ENCODE measurements at places on chromosomes 2 and 18. TPM values are rescaled to one million over a fixed set of nuclear protein-coding genes. Genes with fewer than 3 reads are reported as not detected.

CCBE1 gene
- 0.75 TPM for total RNA-seq

DTNA gene
- 53.4 TPM for total RNA-seq

CAPN13 gene
- total RNA-seq: 44.4 TPM

CGREF1 gene
- total RNA-seq: 1.1 TPM

CKAP2L gene
- 1.5 TPM for total RNA-seq

HOXD8 gene
- 1.7 TPM for total RNA-seq

ADNP2 gene
- total RNA-seq: 16.2 TPM

MOCOS gene
- total RNA-seq: 7.5 TPM

POTEC gene
- not detected for total RNA-seq

DNA sequence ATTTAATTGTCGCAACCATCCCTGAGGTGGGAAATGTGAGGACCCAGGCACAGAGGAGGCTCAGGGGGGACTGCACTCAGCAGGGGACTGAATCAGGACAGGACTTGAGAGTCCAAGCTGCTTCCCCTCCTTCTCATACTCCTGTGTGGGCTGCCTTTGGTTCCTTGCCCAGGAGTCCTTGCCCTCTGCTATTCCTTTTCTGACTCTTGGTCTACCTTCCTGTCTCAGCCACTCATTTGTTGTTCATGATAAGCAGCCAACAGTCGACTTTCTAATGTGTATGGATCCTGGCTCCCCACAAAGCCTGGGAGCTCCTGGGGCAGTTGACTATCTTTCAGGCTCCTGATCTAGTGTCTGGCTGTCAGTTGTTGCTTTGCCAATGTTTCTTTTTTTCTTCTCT lies 28.3 kb downstream of the GATA6 start:
- no peak for DNase-seq

GRCh38 chr2:213084261-213084660 lies 67.2 kb downstream of the IKZF2 start:
- no peak for DNase-seq

- DNase-seq: no peak
Measured at GRCh38 chr18:11996907-11997306, 15.6 kb downstream of the IMPA2 start.

DNA sequence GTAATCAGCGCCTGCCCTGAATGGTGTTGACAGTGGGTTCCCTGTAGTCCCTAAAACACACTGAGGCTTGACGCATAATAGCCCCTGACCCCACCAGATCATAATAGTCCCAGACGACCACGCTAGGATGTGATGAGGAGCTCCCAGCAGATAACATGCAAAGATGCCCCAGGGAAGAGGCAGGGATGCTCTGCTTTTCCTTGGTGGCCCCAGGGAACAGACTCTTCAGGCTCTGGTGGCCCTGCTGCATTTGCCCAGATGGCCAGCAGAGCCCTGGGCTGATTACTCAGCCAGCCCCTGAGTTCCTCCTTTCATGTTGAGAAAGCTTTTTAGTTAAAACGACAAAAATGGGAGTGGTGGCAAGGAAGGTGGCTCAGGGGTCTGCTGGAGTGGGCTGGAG lies 5.9 kb upstream of the NCKAP5 start:
- DNase-seq: no peak

DNA sequence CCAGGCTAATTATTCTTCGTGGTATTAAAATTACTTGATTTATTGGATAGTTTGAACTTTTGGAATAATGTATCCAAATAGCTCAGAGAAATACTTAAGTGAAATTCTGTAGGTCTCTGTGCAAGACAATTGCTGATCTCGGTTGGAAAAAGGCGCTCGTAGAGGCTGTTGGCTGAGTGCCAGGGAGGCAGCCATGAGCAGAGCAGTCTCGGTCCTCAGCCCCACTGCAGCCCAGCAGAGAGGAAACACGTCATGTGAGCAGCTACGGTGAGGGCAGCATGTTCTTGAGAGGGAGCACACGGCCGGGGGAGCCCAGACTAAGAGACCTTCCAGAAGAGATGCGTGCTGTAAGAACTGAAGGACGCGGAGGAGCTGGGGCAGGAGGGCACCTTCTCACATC lies 42.5 kb downstream of the DCDC2C start:
- DNase-seq: no peak

GRCh38 chr2:2896643-2897042 lies 481.0 kb downstream of the EIPR1 start:
- no peak for DNase-seq

- DNase-seq: no peak
Measured at GRCh38 chr2:168272225-168272624, 24.8 kb upstream of the STK39 start.

GRCh38 chr2:241821460-241822263 lies 12.7 kb downstream of the NEU4 start:
- no peak for DNase-seq

- DNase-seq: no peak
Measured at GRCh38 chr2:35220461-35220860, 1135.1 kb upstream of the CRIM1 start.

- DNase-seq: no peak
Measured at GRCh38 chr2:63983986-63984605, 35.1 kb downstream of the VPS54 start.

- DNase-seq: no peak
Measured at GRCh38 chr2:229417176-229417575, 146.1 kb upstream of the PID1 start.

DNA sequence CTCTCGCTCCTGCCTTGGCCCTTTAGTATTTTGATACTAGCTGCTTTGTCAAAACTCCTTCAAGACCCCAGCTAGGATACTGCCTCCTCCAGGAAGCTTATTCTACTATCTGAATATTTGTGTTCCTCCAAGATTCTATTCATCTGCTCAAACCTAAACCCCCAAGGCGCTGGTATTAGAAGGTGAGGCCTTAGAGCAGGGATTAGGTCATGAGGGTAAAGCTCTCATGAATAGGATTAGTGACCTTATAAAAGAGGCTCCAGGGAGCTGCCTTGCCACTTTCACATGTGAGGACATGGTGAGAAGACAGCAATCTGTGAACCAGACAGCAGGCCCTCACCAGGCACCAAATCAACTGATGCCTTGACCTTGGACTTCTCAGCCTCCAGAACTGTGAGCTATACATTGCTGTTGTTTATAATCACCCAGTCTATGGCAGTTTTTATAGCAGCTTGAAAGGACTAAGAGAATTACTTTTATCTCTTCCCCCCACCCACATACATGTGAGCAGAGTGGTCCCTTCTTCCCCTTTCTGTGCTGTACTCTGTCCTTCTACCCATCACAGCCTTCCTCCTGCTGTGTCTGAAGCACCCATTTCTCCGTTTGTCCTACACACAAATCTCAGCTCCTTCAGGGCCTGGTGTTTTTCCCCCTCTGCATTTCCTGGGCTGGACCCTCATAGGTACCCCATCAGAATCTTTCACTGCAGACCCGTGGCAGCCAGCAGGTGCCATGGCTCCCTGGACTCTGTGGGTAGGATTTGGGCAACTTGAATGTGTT lies 54.5 kb downstream of the HS1BP3 start:
- no peak for DNase-seq

DNA sequence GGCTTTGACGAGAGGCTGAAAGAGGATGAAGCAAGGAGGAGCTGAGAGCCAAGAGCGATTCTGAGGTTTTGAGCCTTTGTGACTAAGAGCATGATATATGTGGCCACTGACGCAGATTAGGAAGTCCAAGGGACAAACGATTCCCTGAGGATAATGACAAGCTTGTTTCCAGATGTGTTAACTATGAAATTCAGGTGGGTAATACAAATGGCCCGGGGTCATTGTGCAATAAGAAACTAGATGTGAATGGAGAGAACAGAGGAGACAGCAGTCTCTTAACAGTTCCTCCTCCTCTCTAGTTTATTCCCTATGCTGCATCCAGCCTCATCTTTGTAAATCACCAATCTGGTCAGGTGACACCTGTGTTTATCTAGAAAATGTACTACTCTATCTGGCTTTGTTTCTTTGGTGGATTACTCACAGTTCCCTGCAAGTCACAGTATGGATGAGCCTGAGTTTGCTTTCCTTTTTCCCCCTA lies 84.2 kb downstream of the SOCS6 start:
- no peak for DNase-seq

DNA sequence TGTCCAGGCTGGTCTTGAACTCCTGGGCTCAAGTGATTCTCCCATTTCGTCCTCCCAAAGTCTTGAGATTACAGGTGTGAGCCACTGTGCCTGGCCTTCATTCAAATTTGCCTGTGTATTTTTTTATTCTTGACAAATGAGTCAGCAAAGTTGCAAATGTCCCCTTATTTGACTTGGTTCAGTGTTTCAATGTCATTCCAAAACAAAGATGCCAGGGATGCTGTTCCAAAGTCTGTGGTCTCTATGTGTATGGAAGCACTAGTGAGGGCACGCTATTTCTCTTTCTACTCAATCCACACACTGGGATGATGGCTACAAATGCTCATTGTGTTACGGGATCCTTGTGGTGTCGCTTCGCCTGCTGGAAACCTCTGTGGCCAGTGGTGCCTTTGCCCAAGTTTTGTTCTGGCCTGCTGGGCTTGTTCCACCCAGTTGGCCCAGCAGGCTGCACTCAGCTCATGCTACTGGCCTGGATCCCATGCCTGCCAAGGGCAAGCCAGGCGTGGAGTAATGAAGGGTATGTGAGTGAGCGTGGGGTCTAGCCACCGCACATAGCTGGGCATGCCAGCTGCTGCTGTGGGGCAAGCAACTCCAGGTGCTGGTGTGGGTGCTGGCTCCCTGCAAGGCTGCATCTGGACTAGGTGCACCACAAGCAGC lies 35.6 kb downstream of the FBXO48 start:
- no peak for DNase-seq

DNA sequence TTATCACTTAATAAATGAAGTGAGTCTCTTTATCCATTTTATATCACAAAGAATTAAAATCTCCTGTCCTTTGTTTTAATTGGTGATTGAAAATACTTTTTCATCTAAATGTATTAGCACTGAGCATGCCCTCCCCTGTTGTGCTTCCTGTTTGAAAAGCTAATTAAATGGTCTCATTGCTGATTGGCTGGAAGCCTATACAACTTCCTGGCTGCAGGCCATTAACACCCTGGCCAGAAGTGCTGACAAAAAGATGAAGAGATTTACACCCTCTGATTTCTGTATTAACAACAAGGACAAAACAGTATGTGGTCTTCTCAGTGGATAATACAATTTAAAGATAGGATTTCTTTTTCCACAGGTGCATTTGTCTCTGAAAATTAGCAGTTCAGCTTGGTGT lies 548.0 kb downstream of the DCC start:
- no peak for DNase-seq

GRCh38 chr2:48459921-48460320 lies 70.0 kb upstream of the STON1 start:
- no peak for DNase-seq

- no peak for DNase-seq
Measured at GRCh38 chr2:154914561-154914960, 216.1 kb downstream of the KCNJ3 start.

DNA sequence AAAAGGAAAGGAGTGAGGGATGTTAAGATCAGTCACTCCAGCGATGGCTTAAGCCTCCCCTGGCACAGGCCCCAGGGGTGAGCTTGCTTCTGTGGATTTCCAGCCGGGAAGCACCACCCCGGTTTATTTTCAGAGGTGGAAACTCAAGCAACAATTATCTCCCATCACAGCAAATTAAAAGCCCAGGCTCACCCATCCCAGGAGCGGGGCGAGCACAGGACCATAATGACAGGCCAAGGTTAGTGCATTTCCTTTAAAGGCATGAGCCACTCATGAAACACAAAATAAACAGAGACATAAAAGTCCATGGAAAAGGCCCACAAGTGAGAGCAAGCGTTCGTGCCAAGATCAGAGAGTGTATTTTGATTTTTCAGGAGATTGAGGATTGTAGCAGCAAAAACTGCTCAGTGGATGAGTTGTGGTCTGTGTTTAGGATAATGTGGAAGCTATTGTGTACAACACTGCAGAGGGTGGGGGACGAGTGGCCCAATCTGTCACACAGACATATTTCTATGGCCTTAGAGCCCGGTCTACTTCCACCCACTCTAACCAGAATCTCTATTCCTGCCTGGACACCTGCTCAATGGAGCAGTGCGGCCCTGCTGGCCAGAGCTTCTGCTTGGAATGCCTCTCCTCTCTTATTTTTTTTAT lies 111.4 kb upstream of the CDC42EP3 start:
- no peak for DNase-seq

Data from mucosa of gallbladder (tissue), 1 donor.